Activated CD4-positive, CD25-positive, alpha-beta regulatory T cell (primary cell): ENCODE measurements at places on chromosomes 2 and 18.

DNA sequence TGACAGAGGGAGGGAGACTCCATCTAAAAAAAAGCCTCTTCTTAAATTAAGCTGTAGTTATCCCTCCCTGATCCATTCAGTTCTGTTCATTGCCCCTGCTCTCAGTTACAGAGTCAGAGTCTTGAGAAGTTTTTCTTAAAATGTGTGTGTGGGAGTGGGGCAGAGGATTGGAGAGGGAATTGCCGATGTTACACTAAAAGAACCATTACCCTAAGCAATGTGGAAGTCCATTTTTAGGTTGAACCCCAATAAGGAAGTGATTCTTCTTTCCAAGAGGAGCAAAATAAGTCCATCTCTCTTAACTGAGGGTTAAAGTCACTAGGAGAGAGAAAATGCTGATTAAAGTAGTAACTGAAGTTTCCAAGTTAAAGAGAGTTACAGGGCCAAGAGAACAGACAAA is 21.2 kb upstream of the THOC1 start:
- DNase-seq: no peak

- DNase-seq: no peak
Measured at GRCh38 chr2:215770668-215771067, 242.7 kb downstream of the MREG start.

- DNase-seq: no peak
Measured at GRCh38 chr2:27756544-27757498, 14.7 kb upstream of the MRPL33 start.

DNA sequence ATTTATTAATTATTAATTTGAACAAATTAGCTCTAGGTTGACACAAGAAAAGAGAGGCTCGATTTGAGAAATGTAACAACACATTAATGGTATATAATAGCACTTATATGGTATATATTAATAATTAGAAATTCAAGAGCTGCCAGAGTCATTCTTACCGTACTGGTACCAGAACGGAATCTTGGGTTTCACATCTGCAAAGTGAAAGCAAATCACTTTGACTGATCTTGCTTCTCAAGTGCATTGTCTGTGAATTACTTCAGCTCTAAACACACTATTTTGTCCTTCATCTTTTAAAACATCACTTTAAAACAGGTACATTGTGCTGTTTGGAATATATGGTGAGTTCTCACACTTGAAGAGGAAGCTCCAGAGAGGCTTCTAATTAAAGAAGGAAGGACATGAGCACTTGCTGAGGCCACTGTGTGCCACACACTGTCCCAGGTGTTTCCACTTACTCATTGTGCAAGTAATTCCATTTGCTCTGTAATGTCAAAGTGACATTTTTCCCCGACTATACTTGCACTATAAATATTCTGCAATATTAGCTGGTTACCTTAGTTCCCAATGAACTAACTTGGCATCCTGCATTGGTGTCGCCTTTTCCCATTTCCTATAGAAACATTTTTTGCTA is 85.8 kb downstream of the PLA2R1 start:
- no peak for DNase-seq

GRCh38 chr2:225993430-225993829 is 593.9 kb downstream of the NYAP2 start:
- DNase-seq: no peak

DNA sequence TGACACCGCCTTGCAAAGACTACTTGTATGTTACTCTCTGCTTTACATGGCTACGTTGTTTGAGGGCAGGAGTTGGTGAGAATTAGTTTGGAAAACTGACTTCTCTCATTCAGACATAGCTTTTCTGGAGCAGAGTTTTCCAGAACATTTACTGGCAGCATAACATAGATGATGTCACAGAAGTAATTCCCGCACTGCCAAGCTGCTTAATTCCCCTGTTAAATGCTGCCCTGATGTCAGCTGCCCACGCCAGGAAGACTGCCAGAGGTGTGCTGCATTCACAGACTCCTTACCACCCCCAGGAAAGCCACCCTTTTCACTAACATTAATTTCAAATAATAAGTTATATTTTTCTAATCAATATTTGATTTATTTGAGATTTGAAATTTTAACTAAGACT is 24.7 kb upstream of the PTPN2 start:
- no peak for DNase-seq

- peak; percentile 81 for DNase-seq
Measured at GRCh38 chr2:226791487-226792081, 8.0 kb downstream of the IRS1 start.

GRCh38 chr18:76496194-76496890 is 1.3 kb upstream of the ZNF516 start:
- DNase-seq: no peak

- DNase-seq: no peak
Measured at GRCh38 chr18:35393716-35394115, 16.6 kb upstream of the ZNF396 start.

DNA sequence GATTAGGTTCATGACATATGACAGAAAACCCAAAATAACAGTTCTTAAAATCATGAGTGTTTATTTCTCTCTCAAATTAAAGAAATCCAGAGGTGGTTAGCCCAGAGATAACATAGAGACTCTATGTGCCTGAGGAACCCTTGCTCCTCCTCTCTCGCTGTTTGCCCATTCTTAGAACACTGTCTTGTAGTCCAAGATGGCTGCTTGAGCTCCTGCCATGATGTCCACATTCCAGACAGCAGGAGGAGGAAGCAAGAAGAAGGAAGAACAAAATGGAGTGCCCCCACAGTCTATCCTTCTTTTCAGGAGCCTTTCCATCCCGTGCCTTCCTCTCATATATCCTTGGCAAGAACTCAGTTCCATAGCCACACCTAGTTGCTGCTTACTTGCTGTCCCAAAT is 13.9 kb upstream of the ST8SIA5 start:
- no peak for DNase-seq

DNA sequence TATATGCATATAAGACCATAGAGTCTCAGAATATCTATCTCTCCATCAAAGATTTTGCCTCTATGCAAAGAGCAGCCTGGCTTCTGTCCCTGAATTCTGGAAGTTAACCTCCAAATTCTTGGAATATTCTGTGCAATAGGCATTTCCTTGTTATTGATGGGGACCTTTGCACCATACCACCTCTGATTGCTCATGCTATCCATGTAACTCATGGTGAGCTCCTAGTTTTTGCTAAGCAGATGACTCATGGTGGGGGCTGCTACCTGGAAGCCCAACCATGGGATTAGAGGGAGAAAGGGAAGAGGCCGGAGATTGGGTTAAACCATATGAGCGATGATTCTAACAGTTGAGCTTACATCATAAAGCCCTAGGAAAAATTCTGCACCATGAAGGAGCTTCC is 310.2 kb upstream of the FIGN start:
- DNase-seq: no peak
